ENCODE measurements at places on chromosomes 7 and 10.

GRCh38 chr7:148856891-148857290 lies 27.2 kb downstream of the EZH2 start:
- no peak for DNase-seq

DNA sequence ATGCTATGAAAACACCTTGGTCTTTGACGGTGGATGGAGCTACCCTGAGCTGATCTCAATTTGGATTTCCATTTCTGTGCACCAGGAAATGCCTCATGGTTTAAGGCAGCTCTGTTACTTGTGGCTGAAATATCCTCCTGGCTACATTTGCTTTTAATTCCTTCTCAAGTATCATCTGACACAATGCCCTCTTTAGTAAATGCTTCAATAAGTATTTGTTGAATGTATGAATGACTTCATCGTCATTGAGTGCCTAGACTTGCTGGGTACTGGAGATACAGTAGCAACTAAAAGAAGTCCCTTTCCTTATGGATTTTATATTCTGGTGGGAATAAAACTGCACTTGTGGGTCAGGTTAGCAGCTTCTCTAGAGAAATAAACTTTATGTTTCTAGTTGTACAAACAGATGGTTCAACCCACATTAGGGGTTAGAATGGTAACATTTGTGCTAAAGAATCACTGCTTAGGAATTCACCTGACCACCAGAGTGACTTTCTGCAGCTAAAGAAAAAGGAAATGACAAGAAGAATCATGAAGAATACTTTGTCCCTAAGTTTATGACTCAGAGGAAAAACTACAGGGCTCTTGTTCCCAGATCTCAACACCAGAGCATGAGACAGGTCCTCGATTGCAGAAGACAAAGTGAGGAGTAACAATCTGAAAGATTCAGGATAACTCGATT lies 21.8 kb upstream of the SMNDC1 start:
- peak; percentile 59 for DNase-seq

GRCh38 chr7:35565927-35566326 lies 129.0 kb downstream of the HERPUD2 start:
- DNase-seq, result no peak

DNA sequence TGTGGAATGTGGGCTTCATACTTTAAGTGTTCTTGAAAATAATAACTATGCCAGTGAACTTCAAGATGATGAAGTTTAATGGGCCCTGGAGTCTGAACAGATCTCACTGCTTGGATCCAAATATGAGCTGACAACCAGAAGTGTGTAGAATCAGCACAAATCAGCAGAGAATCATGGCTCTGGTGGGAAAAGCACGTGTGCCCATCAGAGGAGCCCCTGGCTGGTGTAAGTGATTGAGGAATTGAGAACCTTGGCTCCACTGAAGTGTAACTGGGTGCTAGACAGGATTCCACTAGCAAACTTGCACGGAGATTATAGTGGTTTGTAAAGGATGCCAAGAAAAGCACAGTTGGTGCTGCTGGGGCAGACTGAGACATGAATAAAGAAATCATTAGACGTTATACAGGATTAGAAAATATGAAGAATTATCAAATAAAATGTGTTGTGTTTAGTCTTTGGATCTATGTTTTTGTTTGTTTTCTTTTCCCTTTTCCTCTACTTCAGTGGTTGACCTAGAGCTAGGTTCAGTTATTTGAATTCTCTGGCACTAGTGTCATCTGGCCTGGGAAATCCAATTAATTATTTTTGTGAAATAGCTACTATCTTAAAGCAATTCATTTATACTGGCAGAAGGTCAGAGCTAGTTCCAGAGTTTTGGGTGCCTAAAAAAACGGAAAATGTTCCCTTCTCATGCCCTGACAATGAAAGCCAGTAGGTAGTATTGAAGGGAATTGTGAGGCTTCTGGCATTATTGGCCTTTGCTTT lies 175.7 kb upstream of the MEOX2 start:
- no peak for DNase-seq

DNA sequence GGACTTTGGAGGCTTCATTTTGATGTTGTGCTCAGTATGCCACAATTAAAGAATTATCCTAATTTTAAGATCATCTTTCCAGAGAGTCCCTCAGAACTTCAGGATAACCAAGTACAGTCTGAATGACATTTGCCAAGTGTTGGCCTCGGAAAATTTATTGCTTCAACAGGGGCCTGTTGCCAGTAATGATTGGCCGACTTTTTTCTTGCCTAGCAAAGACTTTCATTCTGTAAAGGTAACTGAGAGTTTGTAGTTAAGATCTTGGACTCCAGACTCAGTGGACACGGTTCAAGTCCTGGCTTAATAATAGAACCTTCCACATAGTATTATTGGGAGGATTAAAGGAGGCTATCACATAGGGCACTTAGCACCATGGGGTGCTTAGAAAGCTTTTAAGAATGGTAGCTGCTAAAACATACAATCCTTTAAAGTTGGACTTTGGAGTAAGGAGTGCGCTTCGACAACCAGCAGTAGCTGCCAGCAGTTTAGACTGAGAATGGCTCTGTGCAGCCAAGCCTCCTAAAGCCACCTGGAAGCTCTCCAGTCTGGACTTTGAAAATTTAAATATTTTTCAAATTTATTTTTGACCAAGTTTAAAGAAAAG lies 90.0 kb downstream of the PLCE1 start:
- no peak for DNase-seq

- DNase-seq, result no peak
These were observed 102.2 kb upstream of the NANOS1 start for GRCh38 chr10:118927321-118927720.

DNA sequence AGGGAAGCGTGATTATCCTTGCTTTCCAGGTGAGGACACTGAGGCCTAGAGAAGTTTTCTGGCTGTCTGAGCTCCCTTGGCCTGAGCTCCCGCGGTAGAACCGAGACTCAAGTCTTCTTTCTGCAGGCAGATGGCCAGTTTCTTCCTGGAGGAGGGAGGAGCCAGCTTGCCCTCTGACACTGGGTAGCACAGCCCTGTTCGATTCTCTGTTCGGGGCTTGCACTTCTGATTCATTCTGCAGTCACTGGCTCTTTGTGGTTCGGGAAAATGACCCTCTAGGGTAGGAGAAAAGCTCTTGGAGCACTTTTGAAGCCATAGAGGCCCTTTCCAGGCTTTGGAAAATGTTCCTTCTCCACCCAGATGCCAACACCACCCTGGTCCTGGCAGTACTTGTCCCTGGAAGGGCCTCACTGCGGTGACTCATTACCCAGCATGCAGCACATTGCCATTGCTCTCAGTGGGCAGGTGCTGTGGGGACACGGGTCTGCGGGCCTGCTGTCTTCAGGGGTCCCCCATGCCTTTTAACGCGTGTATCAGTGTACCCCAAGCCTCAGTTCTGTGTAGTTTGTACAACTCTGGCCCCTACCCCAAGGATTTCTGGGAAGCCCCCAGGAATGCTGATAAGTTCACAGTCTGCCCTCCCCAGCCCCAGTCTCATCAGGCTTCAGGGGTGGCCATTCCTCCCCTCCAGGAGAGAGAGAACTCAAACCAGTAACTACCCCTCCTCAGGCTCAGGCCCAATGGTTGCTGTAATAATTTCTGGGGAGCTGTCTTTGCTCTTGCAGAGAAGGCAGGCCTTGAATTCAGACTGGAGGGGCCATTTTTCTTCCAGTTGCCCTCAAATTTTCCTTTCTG lies 11.9 kb downstream of the CHST3 start:
- no peak for DNase-seq

DNA sequence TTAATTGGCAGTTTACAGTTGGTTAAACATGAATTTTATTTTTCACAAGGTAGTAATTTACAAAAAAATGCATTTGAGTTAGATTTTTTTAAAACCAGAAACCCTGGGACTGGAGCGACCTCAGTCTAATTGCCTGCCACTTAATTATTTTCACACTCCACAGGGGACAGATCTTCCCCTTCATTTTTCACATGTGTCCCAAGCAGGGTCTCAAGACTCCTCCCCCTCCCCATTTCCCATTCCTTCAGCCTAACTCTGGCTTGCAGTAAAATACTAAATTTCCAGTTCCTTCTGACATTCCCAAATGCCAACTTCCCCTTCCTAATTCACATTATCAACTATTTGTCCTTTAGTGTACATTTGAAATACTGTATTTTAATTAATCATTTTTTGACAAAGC lies 948 bp downstream of the ZNF138 start:
- no peak for DNase-seq

DNA sequence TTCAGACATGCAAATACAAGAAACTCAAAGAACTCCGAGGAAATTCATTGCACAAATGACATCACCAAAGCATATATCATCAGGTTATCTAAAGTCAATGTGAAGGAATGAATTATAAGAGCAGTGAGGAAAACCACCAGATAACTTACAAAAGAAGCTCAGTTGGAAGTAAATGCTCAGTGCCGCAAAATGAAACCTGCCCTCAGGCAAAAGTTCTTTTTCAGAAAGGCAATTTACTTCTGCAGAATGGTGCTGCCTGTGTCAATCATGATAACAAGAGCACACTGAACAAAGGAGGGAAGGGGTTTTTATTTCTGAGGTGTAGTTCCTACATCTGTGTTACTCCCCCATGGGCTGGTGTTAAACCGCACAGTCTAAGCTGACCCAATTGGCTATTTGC lies 550.6 kb upstream of the SEMA3D start:
- DNase-seq, result no peak

- DNase-seq, result no peak
These were observed 28.5 kb downstream of the GET4 start for GRCh38 chr7:904847-905246.

DNA sequence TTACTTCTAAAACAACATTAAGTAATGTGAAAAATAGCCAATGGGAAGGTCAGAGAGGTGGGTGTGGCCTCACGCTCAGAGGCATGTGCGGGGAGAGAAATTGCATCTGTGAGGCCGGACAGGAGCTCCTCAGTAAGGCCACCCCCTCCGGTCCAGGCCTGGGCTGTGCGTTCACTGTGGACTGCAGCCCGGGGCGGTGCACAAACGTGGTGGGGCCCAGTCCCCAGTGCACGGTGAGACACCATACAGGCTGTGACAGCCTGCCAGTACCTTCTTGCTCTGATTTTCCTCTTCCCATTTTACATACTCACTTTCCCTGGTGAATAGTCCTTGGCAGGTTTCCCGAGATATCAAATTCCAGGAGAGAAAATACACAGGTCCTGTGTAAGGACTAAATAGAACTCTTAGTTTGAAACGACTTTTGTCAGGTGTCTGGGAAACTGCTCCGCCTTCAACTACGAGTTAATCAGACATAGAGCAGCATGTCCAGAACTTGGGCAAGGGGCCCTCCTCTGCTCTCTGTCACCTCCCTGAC lies 174.1 kb upstream of the MKI67 start:
- no peak for DNase-seq

DNA sequence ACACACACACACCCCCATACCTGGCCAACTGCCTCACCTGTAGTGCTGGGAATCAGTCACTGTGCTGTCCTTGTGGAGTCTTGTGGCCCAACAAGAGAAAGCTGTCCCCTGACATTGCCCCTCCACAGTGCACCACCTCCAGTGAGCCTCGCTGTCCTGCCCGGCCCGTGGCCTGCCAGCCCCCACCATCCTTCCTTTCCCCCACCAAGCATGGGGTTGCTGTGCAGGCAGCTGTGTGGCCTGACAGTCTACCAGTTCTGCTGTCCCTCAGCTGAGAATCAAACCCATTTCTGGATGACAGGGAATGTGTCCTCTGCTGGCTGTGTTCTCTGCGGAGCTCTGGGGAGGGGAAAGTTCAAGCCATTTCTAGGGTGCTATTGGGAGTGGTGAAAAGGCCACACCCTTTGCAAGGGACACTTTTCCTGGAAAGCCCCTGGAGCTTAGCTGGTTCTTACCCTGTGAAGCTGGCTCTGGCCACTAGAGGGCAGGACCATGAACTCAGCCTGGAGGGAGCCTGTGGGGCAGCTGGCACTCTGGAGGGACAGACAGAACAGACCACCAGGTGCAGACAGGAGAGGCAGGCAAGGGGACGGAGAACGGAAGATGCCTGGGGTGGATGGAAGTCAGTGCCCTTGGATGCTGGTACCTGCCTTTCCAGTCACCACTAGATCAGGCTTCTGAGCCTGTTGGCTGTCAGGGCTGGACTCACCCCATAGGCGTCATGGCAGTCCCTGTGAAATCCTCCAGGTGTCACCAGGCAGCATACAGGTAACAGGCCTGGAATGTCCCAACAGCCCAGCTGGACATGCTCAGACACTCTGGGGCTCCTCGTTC lies 10.5 kb upstream of the MTPAP start:
- DNase-seq, result no peak

GRCh38 chr10:62578301-62578700 lies 204.1 kb downstream of the ZNF365 start:
- DNase-seq, result no peak
